Lower lobe of right lung (tissue), 2 donors: ENCODE measurements at places on chromosomes 5 and 9.
A peak's percentile ranks its signal among the peaks of the same experiment; 100 is the strongest.

GRCh38 chr5:77640589-77641396 is 2.3 kb upstream of the OTP start:
- no peak for DNase-seq
- H3K4me1 ChIP-seq, result peaks cover 22% of the 10 kb centered on the region
- H3K36me3 ChIP-seq, result no peaks in the 10 kb centered on the region
- no peak overlapping the region for H3K4me3 ChIP-seq

DNA sequence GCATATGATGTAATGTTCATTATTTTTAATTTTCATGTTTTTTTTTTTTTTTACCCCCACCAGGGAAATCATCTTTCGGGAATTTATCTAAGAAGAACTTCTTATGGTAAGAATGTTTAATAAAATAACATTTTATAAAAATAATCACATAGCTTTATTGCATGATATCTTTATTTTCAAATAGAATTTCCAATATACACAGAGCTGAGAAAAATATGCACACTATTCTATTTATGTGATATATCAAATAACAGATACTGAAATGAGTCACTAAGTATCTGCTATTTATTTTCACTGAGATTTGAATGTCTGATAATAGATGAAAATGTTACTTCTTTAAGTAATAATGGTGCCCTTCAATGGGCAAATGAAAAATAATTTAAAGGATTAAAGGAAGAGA is 1217.3 kb downstream of the MAT2B start:
- no peak overlapping the region for H3K4me3 ChIP-seq
- H3K27me3 ChIP-seq, result no peaks in the 10 kb centered on the region
- H3K36me3 ChIP-seq, result no peaks in the 10 kb centered on the region

DNA sequence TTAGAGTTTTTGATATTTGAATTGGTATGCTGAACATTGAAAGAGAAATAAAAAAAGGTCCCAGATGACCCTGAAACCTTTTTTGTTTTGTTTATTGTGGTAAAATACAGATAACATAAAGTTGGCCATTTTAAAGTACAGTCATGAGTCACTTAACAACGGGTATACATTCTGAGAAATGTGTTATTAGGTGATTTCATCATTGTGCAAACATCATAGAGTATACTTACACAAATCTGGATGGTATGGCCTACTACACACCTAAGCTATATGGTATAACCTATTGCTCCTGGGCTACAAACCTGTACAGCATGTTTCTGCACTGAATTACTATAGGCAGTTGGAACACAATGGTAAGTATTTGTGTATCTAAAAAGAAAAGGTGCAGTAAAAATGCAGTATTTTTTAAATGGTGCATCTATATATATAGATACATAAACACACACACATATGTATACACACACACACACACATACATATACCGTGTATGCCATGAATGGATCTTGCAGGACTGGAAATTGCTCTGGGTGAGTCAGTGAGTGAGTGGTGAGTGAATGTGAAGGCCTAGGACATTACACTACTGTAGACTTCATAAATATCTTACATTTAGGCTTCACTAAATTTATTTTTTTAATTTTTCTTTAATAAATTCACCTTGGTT is 31.0 kb downstream of the TTC1 start:
- H3K27ac ChIP-seq, result no peak overlapping the region
- H3K27me3 ChIP-seq, result no peaks in the 10 kb centered on the region
- no peak for DNase-seq
- H3K36me3 ChIP-seq, result peaks cover 86% of the 10 kb centered on the region
- no peak overlapping the region for H3K4me3 ChIP-seq
- H3K4me1 ChIP-seq, result no peaks in the 10 kb centered on the region

DNA sequence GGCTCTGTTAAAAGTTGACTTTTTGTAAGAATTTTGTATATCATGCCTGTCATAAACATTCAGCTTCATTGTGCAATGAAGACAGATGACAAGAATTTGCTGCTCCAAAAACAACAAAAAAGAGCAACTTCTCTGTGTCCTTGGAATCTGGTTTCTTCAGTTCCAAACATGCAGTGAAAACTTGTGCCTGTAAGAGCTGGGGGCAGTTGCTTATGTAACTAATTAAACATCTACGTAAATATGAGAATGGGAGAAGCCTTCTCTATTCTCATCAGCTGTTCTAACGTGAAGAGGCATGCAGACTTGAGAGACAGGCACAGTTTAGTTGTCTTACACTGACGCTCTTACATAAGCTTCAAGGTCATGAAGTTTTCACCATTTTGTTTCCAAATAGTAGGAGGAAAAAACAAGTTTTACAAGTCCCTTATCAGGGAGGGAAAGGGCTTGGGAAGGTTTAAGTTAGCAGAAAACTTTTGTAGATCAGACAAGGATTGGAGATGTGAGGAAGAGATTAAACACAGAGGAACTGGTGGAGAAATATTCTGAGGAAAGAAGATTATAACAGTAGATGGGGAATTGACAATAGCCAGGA is 170.4 kb downstream of the RFK start:
- no peak overlapping the region for H3K4me3 ChIP-seq
- H3K36me3 ChIP-seq, result no peaks in the 10 kb centered on the region
- no peak for DNase-seq

- peaks cover 4% of the 10 kb centered on the region for H3K4me1 ChIP-seq
- no peaks in the 10 kb centered on the region for H3K27me3 ChIP-seq
- H3K36me3 ChIP-seq, result no peaks in the 10 kb centered on the region
These were observed 55.1 kb upstream of the SLC1A1 start for GRCh38 chr9:4435197-4435596.

- H3K4me3 ChIP-seq, result no peak overlapping the region
- H3K4me1 ChIP-seq, result no peaks in the 10 kb centered on the region
- no peaks in the 10 kb centered on the region for H3K36me3 ChIP-seq
These were observed 441.8 kb upstream of the SGCD start for GRCh38 chr5:155885199-155885598.

GRCh38 chr9:38638881-38639576 is 18.6 kb upstream of the ANKRD18A start:
- H3K36me3 ChIP-seq, result no peaks in the 10 kb centered on the region
- no peaks in the 10 kb centered on the region for H3K27me3 ChIP-seq
- no peaks in the 10 kb centered on the region for H3K4me1 ChIP-seq
- no peak overlapping the region for H3K27ac ChIP-seq

DNA sequence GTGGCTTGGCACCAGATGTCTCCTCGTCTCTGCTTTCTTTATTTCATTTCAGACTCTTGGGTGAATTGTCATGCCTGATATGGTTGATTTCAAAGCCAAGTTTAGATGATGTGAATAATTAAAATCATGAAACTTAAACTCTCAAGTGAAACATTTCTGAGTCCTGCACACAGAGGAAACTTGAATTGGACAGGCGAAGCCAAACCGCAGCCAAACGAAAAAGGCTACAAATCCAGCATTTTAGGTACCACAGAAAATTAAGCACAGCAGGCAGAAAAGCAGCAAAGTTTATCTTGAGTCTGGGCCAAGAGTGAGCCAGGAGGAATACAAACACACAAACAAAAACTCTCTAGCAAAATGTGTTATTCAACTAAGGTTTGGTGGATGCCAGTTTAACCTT is 659.8 kb upstream of the KLF4 start:
- H3K27me3 ChIP-seq, result no peaks in the 10 kb centered on the region
- H3K27ac ChIP-seq, result peak overlapping the region; percentile 18
- no peak for DNase-seq
- H3K36me3 ChIP-seq, result no peaks in the 10 kb centered on the region
- H3K4me1 ChIP-seq, result peaks cover 25% of the 10 kb centered on the region
- no peak overlapping the region for H3K4me3 ChIP-seq

DNA sequence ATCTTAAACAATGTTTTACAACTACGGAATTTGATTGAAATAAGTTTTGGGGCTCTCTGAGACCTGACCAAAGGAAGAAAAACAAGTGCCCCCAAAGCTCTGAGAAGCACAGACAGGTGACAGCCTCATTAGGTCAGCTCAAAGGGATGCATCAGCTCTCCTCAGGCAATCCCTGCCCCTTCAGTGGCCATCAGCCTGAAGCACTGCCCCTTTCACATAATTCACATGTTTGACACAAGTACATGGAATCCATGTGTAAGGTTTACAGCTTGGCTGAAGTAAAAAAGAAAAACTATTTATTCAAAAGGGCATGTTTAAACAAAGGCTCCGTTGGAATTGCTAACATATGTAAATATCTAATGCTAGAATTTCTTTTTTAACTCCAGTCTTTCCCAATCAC is 56.3 kb downstream of the TSSK1B start:
- DNase-seq, result no peak
- H3K27me3 ChIP-seq, result peaks cover 6% of the 10 kb centered on the region
- H3K4me1 ChIP-seq, result no peaks in the 10 kb centered on the region
- no peak overlapping the region for H3K27ac ChIP-seq
- no peak overlapping the region for H3K4me3 ChIP-seq

DNA sequence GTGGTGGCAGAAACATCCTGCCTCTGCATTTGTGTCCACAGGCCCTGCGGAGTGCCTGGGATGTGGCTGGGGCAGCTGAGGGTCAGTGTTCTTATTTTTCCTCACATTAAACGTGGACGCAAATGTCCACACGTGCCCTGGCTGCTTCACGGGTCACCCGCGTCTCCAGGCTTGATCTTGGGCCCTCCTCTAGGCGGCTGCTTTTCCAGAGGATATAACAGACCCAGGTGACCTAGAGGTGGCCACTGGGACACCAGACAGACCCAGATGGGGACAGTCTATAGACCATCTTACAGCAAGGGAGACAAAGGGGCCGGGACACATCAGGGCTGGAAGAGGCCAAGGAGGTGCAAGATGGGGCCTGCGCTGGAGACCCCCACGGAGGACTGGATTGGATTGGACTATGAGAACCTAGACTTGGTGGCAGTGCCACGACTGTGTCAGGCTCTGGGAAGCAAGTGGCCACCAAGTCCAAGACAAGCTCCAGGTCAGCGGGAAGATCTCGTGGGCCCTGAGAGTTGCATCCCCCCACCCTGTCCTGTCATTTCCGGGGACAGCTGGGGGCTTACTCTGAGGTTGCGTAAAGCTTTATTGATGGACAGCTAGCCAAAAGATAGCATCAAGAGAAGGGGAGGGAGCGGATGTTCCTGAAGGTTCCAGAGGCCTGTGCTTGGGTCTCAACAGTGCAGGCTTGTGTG is 6.9 kb downstream of the WNK2 start:
- no peaks in the 10 kb centered on the region for H3K4me1 ChIP-seq
- no peaks in the 10 kb centered on the region for H3K36me3 ChIP-seq
- H3K4me3 ChIP-seq, result no peak overlapping the region

- no peaks in the 10 kb centered on the region for H3K4me1 ChIP-seq
- DNase-seq, result no peak
- no peaks in the 10 kb centered on the region for H3K27me3 ChIP-seq
- H3K4me3 ChIP-seq, result no peak overlapping the region
These were observed 176.7 kb upstream of the ADAMTSL1 start for GRCh38 chr9:18297056-18297841.

DNA sequence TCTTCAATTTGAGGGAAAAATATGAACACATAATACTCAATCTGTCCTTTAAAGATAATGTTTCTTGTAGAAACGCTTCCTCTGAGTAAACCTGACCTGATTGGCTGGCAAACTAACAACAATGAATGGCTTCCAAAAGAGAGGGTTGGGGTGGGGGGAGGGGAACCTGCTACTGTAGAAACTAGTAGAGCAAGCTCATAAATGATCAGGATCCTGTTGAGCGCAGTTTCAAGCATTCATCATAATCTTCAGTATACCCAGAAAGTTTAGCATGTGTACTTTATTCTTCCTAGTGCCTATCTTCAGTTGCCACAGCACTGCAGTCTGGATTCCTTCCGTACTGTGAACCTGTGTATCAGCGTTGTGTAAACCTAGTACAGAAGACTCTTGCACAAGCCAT is 63.0 kb upstream of the FCHO2 start:
- H3K27ac ChIP-seq, result no peak overlapping the region
- no peaks in the 10 kb centered on the region for H3K27me3 ChIP-seq
- no peak for DNase-seq
- H3K4me3 ChIP-seq, result no peak overlapping the region
- no peaks in the 10 kb centered on the region for H3K4me1 ChIP-seq
- H3K36me3 ChIP-seq, result peaks cover 100% of the 10 kb centered on the region

- no peak overlapping the region for H3K4me3 ChIP-seq
- H3K36me3 ChIP-seq, result no peaks in the 10 kb centered on the region
- DNase-seq, result no peak
- no peaks in the 10 kb centered on the region for H3K27me3 ChIP-seq
These were observed 325.8 kb upstream of the MEF2C start for GRCh38 chr5:89208811-89209210.

DNA sequence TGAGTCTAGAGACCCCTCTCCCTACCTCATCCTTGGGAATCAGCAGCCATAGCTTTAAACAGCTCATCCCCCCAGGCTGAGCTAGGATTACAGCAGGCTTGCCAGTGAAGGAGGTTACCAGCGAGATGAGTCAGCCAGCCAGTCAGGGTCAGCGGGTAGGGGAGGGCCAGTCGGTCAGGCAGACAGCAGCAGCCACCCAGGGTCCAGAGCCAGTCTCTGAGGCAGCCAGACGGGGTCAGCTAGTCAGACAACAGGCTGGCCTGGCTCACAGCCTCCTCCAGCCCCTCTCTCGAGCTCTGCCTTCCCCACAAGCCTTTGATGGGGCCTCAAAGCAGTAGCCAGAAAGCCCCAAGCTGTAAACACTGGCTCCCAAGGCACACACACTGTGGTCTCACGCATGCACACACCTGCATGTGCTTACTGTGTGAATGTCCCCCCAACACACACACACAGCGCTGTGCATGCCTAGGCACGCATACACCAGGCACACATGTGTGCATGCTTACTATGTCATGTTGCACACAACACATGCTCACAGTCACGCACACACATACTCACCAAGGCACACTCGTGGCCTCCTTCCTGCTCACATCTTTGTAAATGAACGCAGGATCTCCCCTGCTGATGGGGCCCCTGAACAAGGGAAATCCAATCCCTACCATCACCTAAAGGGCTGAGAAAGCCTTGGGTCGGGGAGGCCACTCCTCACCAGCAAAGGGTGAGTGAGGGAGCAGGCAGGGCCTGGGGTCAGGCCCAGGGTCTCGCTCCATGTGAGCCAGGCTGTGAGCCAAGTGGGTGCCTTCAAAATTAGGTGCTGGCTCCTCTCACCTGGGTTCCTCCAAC is 28.2 kb upstream of the CPLX2 start:
- no peaks in the 10 kb centered on the region for H3K27me3 ChIP-seq
- no peaks in the 10 kb centered on the region for H3K4me1 ChIP-seq
- no peak overlapping the region for H3K27ac ChIP-seq
- no peak overlapping the region for H3K4me3 ChIP-seq

- H3K4me3 ChIP-seq, result peak overlapping the region; percentile 60
- peak overlapping the region; percentile 46 for H3K27ac ChIP-seq
- peak; percentile 67 for DNase-seq
- no peaks in the 10 kb centered on the region for H3K36me3 ChIP-seq
- H3K4me1 ChIP-seq, result peaks cover 20% of the 10 kb centered on the region
- peaks cover 30% of the 10 kb centered on the region for H3K27me3 ChIP-seq
These were observed 709 bp downstream of the WHRN start for GRCh38 chr9:114504341-114505186.

- no peaks in the 10 kb centered on the region for H3K27me3 ChIP-seq
- no peak for DNase-seq
- H3K4me1 ChIP-seq, result no peaks in the 10 kb centered on the region
- no peak overlapping the region for H3K4me3 ChIP-seq
- peaks cover 13% of the 10 kb centered on the region for H3K36me3 ChIP-seq
These were observed 30.8 kb downstream of the GLRX start for GRCh38 chr5:95791751-95792150.

GRCh38 chr9:91812191-91812590 is 137.8 kb downstream of the ROR2 start:
- no peak overlapping the region for H3K4me3 ChIP-seq
- H3K27me3 ChIP-seq, result no peaks in the 10 kb centered on the region
- no peaks in the 10 kb centered on the region for H3K36me3 ChIP-seq
- peaks cover 3% of the 10 kb centered on the region for H3K4me1 ChIP-seq

GRCh38 chr9:124450241-124450924 is at the start of gene ADGRD2:
Gene ADGRD2 (plus strand): TSS chr9:124450451. CDS start chr9:124451667, 1,216 bp downstream.
- peaks cover 58% of the 10 kb centered on the region for H3K27me3 ChIP-seq
- no peak for DNase-seq
- H3K27ac ChIP-seq, result no peak within 1 kb of the TSS
- no peaks in the 10 kb centered on the region for H3K36me3 ChIP-seq
- no peak within 1 kb of the TSS for H3K4me3 ChIP-seq

GRCh38 chr5:10427978-10428377 is 13.7 kb upstream of the ROPN1L start:
- no peak overlapping the region for H3K27ac ChIP-seq
- no peaks in the 10 kb centered on the region for H3K27me3 ChIP-seq
- H3K4me3 ChIP-seq, result no peak overlapping the region
